Neural progenitor cell (in vitro differentiated cells): ENCODE measurements at places on chromosomes 11 and 22. TPM values are rescaled to one million over a fixed set of nuclear protein-coding genes. Genes with fewer than 3 reads are reported as not detected.
A peak's percentile ranks its signal among the peaks of the same experiment; 100 is the strongest.

UBQLNL gene
- total RNA-seq: 0.19 and 0.90 TPM in 2 replicates

KRTAP5-2 gene
- not detected in 2 replicates for total RNA-seq

- peak overlapping the region; percentile 47 for H3K27ac ChIP-seq
- no peaks in the 10 kb centered on the region for H3K27me3 ChIP-seq
- DNase-seq: no peak
- H3K4me1 ChIP-seq: peaks cover 35% of the 10 kb centered on the region
- H3K36me3 ChIP-seq: no peaks in the 10 kb centered on the region
- H3K4me3 ChIP-seq: no peak overlapping the region
These were observed 63.7 kb downstream of the PPFIBP2 start for GRCh38 chr11:7577291-7578190.

GRCh38 chr11:44989831-44990566 is 39.3 kb upstream of the TP53I11 start:
- H3K36me3 ChIP-seq: no peaks in the 10 kb centered on the region
- H3K27ac ChIP-seq: no peak overlapping the region
- no peaks in the 10 kb centered on the region for H3K27me3 ChIP-seq
- DNase-seq: no peak
- H3K4me1 ChIP-seq: peaks cover 16% of the 10 kb centered on the region
- no peak overlapping the region for H3K4me3 ChIP-seq

DNA sequence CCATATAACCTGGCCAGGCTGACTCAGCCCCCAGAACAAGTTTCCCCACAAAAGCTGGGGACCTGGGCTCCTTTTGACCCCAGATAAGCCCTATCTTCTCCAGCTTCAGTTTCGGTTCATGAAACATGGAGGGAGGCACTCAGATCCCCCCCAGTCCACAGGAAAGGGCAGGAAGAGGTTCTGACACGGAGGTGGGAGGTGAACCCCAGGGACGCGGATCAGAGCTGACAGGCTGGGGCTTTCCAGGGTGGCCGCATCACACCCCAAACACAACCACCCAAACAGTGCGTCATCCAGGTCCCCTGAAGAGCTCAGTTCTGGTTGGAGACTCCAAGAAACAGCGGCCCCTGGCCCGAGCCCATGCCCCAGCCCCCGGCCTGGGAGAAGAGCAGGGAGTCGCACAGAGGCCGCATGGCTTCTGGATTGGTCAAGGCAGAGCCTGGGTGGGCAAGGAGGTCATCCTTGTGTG is 44.3 kb upstream of the A4GALT start:
- no peaks in the 10 kb centered on the region for H3K4me1 ChIP-seq
- DNase-seq: no peak
- H3K27ac ChIP-seq: no peak overlapping the region
- no peaks in the 10 kb centered on the region for H3K36me3 ChIP-seq
